T follicular helper cell (primary cell): ENCODE measurements at places on chromosomes 2 and 18.

DNA sequence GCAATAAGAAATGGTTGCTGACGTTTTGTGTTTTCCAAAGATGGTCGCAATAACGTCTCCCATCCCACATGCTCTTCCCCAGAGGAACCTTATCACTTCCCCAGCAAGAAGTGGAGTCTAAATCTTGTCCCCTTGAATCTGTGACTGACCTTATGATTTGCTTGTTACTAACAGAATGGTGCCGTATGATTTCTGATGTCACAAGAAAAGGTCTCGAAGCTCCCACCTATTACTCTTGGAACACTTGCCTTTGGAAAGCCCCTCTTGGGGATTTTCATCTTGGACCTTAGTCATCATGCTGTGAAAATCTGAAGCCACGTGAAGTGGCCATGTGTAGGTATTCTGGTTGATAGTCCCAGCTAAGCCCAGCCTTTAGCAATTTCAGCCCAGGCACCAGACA is 86.2 kb upstream of the GLS start:
- no peak for DNase-seq

DNA sequence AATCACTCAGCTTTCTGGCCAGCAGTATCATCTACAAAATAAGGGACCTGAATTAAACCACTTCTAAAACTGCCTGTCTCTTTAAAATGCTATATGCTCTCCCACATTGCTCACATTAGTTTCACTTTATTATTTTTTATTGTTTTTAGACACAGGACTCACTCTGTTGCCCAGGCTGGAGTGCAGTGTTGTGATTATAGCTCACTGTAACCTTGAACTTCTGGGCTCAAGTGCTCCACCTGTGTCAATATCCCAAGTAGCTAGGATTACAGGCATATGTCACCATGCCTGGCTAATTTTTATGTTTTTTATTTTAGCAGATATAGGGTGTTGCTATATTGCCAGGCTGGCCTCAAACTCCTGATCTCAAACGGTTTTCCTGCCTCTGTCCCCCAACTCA is 591.3 kb upstream of the ZNF804A start:
- DNase-seq, result no peak

DNA sequence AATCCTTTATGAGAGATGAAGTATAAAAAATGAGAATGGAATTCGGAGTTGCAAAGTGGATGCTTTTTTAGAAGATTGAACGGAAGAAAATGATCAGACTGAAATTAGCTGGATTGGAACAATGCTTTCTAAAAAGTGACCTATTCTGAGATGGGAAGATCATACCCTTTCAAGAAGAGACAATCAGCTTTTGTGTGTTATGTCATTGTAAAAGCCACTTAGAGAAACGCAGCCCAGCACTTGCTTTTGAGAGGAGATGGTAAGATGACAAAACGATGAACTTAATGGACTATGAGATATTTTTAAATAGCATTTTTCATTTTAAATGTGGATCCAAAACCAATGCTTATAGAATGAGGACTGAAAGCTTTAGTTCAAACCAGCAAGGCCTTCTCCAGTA is 871.4 kb upstream of the KLHL29 start:
- no peak for DNase-seq

DNA sequence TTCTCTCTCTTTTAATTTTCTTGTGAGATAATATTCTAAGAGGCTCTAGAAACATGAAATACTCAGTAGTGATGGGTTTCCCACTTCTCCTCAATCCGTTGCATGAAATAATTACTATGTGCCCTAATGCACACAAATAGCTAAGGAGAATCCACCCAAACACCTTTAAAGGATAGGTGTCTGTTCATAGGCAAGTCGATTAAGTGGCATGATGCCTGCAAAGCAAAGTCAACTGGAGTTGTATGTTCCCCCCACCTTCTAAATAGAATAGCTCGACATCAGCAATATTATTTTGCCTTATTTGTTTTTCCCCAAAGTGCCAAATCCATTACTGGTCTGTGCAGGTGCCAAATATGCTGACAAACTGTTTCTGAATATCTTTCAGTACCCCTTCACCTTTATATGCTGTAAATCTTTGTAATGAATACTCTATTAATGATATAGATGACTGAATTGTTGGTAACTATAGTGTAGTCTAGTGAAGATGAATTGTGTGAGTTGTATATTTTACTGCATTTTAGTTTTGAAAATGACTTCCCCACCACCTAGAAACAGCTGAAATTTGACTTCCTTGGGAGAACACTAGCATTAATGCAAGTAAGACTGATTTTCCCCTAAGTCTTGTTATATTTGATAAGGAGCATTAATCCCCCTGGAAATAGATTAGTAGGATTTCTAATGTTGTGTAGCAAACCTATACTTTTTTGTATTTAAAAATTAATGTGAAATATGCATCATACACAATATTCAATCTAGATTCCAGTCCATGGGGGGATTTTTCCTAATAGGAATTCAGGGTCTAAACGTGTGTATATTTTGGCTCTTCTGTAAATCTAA is 9.0 kb downstream of the TBR1 start:
- no peak for DNase-seq

GRCh38 chr18:4581966-4582365 is 126.9 kb upstream of the DLGAP1 start:
- DNase-seq, result no peak

GRCh38 chr2:228545748-228546145 is 364.3 kb upstream of the SPHKAP start:
- DNase-seq, result no peak

DNA sequence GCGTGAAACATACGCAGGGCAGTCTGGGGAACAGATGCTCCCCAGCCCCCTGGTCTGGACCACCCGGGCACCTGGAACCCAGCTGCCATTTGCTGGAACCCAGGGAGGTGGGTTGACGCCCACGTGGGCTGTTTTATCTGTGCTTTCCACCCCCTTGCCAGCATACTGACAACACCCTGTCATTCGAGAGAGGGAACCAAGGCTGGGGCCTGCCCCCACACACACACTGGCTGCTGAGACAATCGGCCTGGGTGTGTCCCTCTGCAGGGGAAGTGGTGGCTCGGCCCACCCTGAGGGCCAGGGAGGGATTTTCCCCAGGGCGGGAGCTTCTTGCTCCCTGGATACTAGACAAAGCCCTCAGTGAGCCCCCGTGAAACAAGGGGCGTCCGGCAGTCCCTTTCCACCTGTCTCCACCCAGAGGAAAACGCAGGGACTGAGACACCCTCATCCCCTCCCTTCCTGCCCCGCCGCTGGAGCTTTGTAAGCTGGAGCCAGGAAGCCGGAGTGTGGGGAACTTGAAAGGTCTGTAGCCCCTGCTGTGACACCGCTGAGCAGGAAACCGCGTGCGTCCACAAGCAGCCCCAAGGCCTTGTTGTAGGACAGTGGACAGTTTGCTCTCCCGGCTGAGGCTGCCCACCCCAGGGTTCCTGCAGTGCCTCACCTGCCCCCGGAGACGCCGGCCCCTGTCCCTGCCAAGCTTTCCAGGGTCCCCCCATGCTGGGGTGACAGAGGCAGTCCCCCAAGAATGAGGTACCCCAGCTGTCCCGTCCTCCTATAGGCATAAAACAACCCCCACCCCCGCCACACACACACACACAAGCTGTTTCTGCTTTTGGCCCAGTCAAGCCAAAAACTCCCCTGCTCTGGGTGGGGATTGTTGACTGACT is 14.1 kb upstream of the KLF11 start:
- DNase-seq, result no peak

DNA sequence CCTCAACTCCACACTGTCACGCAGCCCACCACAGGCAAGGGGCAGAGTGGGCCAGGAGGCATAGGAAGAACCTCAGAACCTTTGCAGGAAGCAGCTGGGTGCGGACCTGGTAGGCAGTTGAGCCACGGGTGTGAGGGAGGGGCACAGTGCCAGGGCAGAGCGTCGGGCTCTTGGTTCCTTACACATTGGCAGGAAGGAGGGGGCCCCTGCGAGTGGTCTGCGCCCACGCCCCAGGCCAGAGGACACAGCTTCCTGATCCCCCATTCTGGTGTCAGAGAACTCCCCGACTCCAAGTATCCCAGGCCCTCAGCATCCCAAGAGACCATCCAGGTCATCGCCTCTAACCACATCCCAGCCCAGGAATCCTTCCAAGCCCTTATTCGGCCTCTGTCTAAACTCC is 61.5 kb downstream of the TNS1 start:
- no peak for DNase-seq

DNA sequence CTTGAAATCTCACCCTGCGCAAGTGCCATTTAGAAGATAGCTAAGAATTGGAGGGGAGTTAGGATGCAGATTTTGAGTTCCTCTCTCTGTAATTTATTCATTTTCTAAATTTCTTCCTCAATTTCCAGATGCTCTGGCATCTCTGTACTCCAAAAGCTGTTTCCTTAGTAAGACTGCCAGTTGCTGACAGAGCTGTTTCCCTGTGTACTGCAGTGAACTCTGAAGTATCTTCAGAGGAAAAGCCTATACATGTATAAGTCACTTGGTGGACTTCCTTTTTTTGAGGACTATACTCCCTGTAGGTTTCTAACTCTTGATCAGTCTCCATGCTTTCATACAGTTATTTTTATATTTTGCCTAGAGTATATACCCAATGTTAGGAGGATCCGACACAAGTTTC is 1.5 kb upstream of the RESP18 start:
- DNase-seq, result no peak

GRCh38 chr2:18546567-18546966 is 13.9 kb downstream of the RDH14 start:
- no peak for DNase-seq

- DNase-seq, result peak; percentile 14
These were observed 536 bp downstream of the VPS54 start for GRCh38 chr2:64018701-64019082.

GRCh38 chr18:35467624-35468016 is 30.1 kb downstream of the INO80C start:
- no peak for DNase-seq
